ENCODE measurements at places on chromosomes 4 and X.

DNA sequence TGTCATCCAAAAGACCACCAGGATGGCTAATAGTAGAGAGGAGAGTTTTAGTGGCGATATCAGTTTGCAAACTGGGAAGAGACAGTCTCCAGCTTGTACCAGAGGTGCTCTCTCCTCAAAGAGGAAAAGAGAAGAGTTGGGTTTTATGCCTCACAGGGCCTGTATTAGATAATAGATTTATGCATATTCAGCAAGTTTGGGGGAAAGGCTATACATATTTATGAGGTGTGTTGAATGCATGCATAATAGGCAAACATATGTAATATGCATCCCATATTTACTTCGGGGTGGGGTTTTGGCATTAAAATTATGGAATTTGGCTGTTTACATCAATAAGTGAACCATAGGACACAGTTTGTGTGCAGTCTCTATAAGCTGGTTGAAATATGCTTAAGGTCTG lies 22.8 kb upstream of the ADGRL3 start:
- no peak for DNase-seq

GRCh38 chr4:168877511-168878491 lies 132.3 kb downstream of the CBR4 start:
- peak; percentile 2 for DNase-seq

- DNase-seq = no peak
Measured at GRCh38 chr4:139700568-139700967, 34.9 kb downstream of the MGST2 start.

DNA sequence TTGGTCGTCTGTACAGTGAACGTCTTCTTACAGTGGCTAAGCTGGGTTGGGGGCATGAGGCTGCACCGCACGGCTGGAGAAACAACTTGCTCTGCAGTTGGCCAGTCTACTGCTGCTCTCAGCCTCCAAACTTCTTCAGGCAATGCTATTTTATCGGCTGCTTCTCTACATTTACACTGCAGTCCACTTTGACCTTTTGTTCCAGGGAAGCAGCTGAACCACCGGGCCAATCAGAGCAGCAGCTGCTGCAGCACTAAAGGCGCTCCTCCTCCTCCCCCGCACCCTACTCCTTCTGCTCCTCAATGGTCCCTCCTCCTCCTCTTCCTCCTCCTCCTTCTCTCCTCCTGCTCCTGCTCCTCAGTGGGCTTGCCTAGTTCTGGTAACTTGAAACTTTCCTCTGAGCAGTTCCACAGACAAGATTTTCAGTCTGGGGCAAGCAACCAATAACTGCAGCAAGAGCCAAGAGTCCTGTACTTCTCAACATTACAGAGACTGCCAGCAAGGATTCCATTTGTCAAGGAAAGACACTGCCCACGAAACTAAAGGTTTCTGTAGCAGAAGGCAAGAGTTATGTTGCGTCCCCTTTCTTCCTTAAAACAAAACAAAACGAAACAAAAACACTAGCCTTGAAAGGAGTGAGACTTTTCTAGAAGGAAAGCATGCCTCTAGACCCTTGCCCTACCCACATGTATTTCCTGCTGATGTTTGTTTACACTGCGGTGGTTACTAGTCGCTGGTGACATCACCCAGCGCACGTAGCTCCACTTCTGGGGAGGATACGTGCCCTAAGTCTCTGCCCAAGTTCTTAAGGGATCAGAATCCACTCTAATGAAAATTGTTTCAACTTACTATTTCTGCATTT lies 125.7 kb upstream of the NAP1L5 start:
- DNase-seq = no peak

- no peak for DNase-seq
Measured at GRCh38 chr4:175998782-175999181, 66.9 kb upstream of the WDR17 start.

- DNase-seq = no peak
Measured at GRCh38 chrX:11151799-11152559, 40.8 kb downstream of the HCCS start.

DNA sequence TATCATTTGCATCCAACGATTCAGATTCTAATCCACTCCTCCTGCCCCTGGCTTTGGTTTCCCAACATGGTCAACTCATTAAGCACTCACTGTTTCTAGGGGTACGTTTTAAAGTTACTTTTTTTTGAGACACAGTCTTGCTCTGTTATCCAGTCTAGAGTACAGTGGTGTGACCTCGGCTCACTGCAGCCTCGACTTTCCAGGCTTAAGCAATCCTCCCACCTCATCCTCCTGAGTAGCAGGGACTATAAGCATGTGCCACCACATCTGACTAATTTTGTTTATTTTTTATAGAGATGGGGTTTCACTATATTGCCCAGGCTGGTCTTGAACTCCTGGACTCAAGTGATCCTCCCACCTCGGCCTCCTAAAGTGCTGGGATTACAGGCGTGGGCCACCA lies 48.9 kb downstream of the TMEM156 start:
- DNase-seq = no peak

DNA sequence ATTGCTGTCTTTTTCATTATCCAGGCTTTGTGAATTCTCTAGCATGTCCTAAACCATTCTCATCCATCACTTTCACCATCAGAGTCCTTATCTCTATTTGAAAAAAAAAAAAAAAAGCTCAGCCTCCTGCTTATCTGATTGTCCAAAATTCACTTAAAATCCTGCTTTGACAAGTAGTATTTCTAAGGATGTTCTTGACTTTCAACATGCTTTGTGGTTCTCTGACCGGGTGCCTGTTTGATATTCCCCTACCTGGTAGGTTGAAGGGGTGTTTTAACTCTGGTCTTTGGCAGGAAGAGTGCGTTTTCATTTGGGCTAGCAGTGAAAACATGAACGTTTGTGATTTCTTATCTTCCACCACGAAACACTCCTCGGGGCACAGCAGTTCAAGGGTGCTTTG lies 17.3 kb upstream of the BBS12 start:
- DNase-seq = no peak
